ENCODE measurements at places on chromosomes 11 and 22. TPM values are rescaled to one million over a fixed set of nuclear protein-coding genes. Genes with fewer than 3 reads are reported as not detected.

- no peak for DNase-seq
Observed at GRCh38 chr11:122749005-122749687, 89.2 kb upstream of the CRTAM start.

DNA sequence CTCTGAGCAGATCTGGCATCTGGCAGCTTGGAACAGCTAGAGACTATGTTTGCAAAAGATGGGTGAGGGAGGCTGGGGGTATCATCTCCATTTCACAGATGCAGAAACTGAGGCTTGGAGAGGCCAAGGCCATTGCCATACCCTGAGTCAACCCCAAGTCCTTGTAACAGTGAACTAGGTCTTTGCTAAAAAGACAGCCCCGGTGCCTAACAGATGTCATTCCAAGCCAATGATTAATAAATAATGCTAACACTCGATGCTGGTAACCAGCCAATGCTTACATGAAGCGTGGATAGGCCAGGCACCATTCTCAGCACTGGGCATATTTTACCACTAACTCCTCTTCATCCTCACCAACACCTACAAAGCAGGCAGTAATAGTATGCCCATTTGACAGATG is 164.0 kb downstream of the MN1 start:
- DNase-seq: no peak

- DNase-seq: no peak
Observed at GRCh38 chr22:21587803-21588611, 20.5 kb downstream of the UBE2L3 start.

- DNase-seq: no peak
Observed at GRCh38 chr11:128897826-128898225, 6.7 kb downstream of the KCNJ5 start.

DNA sequence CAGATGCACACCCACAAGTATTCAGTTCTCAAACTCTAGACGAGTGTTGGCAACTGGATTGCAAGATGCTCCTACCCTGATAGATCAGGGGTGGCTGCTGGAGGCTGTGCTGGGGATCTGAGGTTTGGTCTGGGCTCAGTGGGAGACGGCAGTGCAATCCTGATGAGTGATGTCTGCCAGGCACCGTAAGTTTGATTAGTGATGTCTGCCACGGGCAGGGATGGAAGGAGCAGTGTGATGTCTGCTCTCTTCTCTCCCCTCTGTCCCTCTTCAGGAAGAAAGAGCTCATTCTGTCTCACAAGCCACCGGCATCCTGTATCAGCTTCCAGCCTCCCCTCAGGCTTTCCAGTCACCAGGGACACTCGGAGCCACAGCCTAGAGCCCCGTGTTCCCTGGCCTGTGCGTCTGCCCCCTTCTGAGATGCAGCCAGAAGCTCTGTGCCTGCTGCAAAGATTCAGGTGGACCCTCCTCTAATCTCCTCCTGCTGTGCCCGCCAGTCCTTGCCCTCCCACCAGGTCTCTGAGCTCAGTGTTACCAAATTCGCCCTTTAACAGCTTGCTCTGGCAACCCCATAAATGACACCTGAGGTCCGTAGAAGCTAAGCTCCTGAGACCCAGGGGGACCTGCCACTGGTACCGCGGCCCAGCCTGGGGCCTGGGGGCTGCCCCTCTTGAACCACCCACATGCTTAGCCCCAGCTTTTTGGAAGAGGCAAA is 19.9 kb downstream of the TP53I11 start:
- DNase-seq: no peak

- DNase-seq: no peak
Observed at GRCh38 chr22:20491346-20491745, 4.2 kb downstream of the KLHL22 start.

IL10RA gene
- total RNA-seq: not detected

ZBTB3 gene
- 5.2 TPM for total RNA-seq

- no peak for DNase-seq
Observed at GRCh38 chr11:978781-979180, 53.1 kb downstream of the AP2A2 start.

DNA sequence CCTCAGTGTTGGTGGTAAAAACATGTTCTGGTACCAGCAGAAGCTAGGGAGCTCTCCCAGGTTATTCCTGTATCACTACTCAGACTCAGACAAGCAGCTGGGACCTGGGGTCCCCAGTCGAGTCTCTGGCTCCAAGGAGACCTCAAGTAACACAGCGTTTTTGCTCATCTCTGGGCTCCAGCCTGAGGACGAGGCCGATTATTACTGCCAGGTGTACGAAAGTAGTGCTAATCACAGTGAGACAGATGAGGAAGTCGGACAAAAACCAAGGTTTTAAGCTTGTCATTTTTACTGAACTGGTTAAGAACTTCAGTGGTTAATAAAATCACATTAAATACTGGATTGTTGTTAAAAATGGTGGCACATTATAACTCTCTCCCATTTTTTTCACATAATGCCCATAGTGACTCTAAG is 42.6 kb upstream of the VPREB1 start:
- DNase-seq: no peak

DNA sequence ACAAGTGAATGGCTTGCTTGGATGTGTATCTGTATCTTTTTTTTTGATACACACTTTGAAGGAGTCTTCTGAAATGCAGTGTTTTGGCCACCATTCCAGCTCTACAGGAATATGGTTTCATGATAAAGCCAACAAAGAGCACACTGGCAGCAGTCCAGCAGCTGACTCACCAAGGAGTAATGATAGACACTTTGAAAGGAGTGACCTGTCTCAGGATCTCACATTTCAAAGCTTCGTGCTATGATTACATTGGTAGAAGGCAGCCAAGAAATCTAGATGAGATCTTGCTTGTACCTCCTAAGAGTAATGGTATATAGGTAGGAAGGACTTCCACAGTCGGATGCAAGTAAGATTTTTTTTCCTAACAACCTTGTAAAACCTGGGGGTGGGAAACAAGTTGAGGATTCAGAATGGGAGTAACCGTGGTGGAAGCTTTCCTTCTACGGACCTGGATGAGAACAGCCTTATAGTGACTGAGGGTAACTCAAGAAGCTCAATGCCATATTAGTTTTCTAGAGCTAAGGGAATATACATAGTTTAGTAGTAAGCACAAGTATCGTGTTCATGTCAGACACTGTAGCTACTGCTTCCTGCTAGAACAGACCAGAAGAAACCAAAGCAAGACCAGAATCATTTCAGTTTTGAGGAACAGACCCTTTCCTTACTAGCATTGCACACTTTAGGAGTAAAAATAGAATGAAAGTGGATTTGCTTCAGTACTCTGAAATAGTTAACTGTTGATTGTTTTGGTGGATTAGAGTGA is 25.0 kb downstream of the MTMR3 start:
- peak; percentile 86 for DNase-seq

DNA sequence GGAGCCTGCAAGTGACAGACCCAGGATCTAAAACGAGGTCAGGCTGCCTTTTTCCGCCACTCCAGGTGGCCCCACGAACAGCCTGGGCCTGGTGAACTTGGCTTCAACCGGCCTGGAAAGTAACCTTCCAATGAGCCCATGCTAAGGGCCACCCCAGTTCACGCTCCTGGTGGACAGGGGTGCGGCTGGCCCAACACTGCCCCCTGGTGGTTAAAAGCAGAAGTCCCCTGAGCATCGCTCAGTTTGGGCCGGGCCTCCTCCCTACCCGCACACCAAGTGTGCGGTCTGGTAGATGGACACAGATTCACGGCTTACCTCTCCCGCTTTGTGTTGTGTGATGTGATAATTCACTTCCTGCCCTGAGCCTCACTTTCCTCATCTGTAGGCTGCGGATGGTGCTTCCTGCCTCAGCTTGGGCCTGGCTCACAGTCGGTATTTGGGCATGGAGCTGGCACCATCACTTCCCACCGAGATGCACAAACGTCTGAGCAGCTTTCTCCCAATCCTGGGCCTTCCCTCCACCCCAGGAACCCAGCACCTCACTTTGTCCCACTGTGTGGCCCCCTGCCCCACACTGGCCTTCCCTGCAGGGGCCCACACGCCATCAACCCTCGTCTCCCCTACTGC is 13.7 kb upstream of the SEC14L3 start:
- peak; percentile 52 for DNase-seq

DNA sequence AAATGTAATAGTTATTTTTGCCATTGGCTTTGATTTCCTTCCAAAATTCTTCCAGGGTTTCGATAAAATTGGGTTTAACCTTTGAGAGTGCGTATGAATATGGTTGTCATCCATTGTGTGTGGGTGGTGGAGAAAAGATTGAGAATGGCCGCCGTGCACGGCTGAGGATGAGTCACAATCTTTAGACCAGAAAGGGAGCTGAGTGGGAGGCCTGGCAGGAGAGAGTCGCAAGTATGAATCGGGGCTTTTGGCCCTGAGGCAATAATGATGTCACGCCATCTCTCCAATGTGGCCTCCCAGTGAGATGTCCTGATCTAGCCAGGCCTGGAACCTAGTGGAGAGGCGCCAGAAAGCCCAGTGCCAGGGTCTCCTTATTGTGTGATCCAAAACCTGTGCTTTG is 33.1 kb upstream of the SMPD1 start:
- peak; percentile 72 for DNase-seq

GRCh38 chr11:65854161-65854592 is 3.8 kb downstream of the CFL1 start:
- DNase-seq: no peak

DNA sequence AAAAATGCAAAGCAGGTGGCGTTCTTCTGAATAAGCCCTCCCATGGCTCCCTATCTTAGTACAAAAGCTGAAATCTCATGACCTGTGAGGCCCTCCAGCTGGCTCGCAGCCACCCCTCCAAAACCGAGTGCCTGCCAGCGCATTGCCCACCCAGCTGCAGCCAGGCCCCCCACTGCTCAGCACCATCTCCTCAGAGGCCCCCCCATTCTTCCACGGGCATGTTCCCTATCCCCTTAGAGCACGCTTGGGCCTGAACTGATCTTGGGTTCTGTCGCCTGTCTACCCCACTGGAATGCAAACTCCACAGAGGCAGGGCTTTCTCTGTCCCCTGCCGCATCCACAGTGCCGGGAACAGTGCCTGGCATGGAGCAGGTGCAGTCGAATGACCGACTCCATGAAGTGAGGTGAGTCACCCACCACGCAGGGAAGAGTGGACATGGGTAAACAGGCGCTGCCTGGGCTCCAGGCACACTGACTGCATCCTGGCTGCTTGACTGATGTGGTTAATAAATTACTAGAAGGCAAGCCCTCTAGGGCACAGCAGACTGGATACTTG is 11.3 kb upstream of the EFCAB6 start:
- no peak for DNase-seq

GRCh38 chr11:121887976-121888557 is 227.9 kb downstream of the BLID start:
- no peak for DNase-seq

NXPE2 gene
- not detected for total RNA-seq

GRCh38 chr11:69515271-69516245 is 34.1 kb downstream of the LINC01488 start:
- DNase-seq: no peak

GRCh38 chr11:29025001-29025400 is 916.8 kb downstream of the METTL15 start:
- DNase-seq: no peak

GRCh38 chr11:45259592-45259991 is 26.5 kb downstream of the SYT13 start:
- DNase-seq: no peak

DNA sequence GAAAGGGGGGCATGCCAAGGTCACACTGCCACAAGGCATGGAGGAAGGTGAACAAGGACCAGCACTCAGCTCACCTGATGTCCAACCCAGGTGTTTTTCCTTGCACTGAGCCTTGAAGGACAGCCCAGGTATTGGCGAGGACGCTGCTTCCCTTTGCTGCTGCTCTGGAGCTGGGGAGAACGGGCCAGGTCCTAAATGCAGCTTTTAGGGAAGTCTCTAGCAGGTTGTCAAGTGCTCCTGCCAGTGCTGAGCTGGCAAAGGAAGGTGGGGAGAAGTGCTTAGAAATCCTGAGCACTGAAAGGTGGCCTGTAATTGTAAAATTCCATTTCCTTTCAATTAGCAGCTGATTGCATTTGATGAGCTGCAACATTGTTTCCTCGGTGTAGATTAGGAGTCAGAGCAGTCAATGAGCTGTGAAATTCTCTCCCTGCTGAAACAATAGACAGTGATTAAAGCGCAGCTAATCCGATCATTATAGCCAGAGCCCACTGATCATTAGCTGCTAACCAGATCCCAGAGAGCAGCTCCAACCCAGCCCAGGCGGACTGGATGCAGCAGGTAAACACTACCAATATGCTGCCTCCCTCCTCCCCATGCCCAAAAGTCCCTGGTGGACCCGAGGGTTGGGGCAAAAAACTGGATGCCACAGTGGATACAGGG is 507.6 kb downstream of the INSC start:
- no peak for DNase-seq

- no peak for DNase-seq
Observed at GRCh38 chr11:131875611-131876010, 505.2 kb downstream of the NTM start.

MUC2 gene
- total RNA-seq: 0.06 TPM

DNA sequence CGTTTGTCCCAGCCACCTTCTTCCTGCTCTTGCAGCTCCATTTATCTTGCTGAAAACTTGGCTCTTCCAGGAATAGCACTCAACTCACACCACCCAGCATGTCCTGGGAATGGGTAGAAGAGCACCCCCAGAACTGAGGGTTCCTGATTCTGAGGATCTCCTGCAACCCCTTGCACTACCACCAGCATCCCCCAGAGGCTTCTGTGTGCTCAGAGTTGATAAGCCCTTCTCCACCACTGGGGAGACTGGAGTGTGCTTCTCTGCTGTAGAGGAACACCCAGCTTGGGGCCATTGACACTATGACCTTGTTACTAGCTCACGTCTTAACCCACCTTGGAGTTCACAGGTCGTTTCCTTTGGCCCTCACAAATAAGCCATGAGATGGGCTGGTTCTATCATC is 121.0 kb downstream of the GRIK4 start:
- no peak for DNase-seq

GRCh38 chr11:121625777-121626506 is 173.2 kb upstream of the SORL1-AS1 start:
- no peak for DNase-seq

ROBO4 gene
- 0.10 TPM for total RNA-seq

LRP5 gene
- 46.5 TPM for total RNA-seq

DNA sequence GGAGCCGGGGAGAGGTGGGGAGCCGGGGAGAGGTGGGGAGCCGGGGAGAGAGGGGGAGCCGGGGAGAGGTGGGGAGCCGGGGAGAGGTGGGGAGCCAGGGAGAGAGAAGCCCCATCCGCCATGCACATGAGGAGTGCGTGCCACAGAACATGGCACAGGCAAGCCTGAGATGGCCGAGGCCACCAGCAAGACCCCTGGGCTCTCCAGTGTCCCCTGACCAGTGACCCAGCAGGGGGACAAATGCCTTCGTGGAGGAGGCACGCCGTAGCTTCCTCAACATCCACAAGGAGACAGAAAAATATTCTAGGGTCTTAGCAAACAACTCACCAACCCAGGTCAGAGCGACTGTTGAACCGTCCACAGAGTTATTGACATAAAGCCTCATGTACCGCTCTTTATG is 618.8 kb downstream of the TBC1D22A start:
- DNase-seq: no peak
